ENCODE measurements at places on chromosomes 2 and 18. TPM values are rescaled to one million over a fixed set of nuclear protein-coding genes. Genes with fewer than 3 reads are reported as not detected.

Gene SULT1C2
- not detected for total RNA-seq

DNA sequence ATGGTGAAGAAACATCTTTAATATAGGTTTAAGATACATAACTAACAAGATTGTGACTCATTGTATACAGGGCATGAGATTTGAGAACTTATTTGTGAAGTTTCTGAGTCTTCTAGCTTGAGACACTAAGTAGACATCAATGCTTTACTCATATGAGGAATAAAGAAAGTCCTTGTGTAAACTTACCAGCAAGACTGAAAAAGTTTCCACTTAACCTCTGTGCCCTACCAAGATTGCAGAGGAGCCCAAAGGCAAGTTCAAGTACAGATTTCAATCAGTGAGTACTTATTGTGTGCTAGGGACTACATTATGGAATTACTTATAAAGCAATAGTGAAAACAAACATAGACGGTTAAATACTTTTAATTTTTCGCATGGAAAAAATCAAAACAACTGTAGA is 1041.2 kb upstream of the CELF4 start:
- no peak for DNase-seq

GRCh38 chr2:19457809-19458208 is 99.4 kb upstream of the OSR1 start:
- DNase-seq: no peak

- no peak for DNase-seq
Observed at GRCh38 chr2:165593081-165593480, 123.6 kb downstream of the CSRNP3 start.

DNA sequence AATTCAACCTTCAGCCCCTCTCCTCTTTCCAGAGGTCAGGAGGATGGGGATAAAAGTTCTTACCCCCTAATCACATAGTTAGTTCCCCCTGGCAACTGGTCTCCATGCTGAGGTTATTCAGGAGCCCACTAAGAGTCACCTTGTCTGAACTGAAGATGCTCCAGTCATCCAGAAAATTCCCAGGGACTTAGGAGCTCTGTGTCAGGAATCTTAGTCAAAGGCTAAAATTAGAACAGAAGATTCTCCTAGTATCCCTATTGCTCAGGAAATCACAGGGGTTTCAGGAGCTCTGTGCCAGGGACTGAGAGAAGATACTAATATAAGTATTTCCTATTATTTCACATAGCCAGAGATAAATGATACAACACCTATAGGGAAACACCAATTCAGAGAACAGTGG is 37.3 kb upstream of the LONRF2 start:
- DNase-seq: no peak

GRCh38 chr18:45666520-45666919 is 51.2 kb downstream of the SLC14A2 start:
- peak; percentile 45 for DNase-seq

DNA sequence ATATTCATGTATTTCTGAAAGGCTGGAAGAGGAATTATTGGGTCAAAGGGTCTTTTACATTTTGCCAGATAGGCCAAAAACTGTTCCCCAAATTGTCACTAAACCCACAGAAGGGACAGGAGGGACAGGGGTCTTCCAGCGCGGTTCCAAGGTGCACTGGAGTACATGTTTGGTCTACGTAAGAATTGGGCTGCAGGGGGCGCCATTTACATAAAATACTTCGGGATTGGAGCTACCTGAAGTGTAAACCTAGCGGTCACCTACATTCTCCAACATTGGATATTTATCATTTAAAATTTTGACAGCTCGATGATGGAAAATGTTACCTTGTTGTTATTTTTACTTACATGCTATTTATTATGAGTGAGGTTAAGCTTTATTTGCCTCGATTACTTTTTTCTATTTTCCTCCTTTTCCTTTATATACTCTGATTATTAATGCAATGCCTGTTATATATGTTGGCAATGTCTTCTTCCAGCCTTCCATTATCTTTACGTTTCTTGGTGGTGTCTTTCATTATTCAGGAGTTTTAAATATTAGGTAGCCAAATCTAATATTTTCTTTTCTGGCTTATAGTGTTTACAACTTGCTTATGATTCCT is 43.0 kb upstream of the RAB6C start:
- DNase-seq: peak; percentile 71

DNA sequence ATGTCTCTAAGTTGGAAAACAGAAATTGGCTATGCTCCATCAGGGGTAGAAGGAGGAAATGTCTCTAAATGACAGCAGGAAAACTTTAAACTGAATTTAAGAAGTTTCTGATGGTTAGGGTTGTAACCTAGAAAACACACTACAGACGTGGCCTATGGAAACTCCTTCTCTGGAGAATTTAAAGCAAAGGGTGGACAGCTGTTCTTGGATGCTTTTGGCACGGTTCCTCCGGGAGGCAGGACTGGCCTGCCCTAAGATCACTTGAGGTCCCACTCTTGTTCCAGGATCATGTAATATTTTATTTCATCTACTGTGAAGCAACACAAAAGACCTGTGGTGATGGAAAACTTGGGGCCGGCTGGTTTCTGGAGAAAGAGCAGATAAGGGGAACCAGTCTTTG is 77.0 kb downstream of the NRP2 start:
- no peak for DNase-seq

Data from activated CD8-positive, alpha-beta memory T cell treated with anti-CD3 and anti-CD28 coated beads, Interleukin-2, amount 10 ng/mL, durations not matched to agents 7 days and 5 days (primary cell).